ENCODE measurements at places on chromosomes 4 and X.

DNA sequence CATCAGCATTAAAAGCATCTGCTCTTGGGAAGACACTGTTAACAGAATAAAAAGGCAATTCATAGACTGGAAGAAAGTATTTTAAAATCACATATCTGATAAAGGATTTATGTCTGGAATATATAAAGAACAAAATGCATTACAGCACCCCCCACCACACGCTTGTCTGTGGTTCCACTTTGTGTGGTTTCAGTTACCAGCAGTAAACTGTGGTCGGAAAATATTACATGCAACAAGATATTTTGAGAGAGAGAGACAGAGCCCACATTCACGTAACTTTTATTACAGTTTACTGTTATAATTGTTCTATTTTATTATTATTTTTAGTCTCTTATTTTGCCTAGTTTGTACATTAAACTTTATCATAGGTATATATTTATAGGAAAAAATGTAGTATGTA lies 21.2 kb upstream of the PDE6B start:
- DNase-seq = no peak

DNA sequence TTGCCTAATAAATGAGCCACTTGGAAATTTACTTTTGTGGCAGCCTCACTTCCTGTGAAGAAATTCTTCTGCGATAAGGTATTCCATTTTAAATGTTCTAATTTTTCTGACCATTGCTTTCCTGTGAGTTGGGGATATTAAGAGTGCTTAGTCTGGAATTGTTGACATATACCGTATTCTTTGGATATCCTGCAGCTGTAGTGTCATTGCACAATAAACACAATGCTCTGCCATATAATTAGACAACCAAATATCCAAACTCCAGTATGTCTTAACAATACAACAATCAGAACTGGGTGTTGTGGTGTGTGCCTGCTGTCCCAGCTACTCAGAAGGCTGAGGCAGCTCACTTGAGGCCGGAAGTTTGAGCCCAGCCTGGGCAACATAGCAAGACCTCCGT lies 99.4 kb downstream of the LUZP4 start:
- no peak for DNase-seq

- no peak for DNase-seq
Measured at GRCh38 chr4:141301216-141301615, 80.5 kb downstream of the ZNF330 start.

DNA sequence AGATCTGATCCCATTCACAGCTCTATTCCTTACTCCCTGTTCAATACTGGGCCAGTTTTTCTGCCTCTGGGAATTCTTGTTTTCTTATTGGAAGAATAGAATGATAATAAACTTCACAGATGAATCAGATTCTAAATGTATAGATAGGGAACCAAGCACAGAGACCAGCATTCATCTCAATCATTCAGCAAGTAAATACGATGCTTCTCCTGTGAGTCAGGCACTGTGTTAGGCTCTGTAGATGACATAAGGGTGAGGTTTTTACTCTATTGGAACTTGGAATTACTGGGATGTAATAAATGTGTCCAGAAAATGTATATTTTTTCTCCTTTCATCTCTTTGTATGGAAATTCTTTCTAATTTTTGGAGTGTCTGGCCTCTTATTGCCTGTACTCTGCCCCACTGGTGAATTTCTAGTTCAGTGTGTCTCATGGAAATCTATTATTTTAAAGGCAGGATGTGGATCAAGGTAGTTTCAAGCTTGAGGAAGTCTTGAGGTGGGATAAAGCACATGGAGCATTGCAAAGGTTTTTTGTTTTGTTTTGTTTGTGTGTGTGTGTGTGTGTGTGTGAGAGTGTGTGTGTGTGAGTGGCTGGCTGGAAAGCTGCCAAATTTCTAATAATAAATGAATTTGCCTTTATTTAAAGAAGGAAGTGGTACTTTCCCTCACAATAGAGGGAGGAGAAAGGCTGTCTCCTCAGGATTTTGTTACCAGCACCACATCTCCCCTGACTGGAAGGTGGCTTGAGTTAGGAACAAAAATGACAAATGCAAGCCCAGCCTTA lies 117.9 kb upstream of the HS3ST1 start:
- no peak for DNase-seq

GRCh38 chr4:182192511-182193181 lies 50.6 kb upstream of the TENM3 start:
- no peak for DNase-seq

GRCh38 chrX:23902419-23902818 lies 5.3 kb downstream of the APOO start:
- DNase-seq = no peak

GRCh38 chr4:142917678-142918077 lies 71.6 kb upstream of the INPP4B start:
- no peak for DNase-seq

DNA sequence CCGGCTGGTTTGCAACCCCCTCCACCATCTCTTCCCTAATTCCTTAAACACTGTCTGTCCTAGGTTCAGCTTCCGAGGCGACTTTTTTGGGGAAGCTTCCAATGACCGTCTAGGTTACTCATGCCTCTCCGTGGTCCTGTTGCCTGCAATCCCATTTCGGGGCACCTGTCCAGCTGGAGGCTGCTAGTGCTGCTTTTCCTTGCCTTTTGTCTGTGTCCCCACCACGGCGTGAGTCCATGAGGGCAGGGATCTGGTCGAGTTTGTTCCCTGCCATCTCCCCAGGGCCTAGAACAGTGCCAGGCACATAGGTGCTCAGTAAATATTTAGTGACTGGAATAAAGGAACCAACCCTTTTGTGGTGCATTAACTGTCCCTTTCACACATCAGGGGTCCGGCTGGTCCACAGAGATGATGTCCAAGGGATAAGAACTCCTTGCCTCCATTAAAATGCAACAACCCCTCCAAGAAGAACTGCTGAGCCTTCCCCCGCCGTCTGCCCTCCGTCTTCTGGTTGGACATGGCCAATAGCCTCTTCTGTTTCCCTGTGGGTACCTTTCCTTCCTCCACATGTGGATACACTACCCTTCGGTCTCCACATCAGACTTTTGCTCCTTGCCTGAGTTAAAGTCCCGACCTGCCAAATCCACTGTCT lies 5.7 kb upstream of the SORCS2 start:
- DNase-seq = no peak

DNA sequence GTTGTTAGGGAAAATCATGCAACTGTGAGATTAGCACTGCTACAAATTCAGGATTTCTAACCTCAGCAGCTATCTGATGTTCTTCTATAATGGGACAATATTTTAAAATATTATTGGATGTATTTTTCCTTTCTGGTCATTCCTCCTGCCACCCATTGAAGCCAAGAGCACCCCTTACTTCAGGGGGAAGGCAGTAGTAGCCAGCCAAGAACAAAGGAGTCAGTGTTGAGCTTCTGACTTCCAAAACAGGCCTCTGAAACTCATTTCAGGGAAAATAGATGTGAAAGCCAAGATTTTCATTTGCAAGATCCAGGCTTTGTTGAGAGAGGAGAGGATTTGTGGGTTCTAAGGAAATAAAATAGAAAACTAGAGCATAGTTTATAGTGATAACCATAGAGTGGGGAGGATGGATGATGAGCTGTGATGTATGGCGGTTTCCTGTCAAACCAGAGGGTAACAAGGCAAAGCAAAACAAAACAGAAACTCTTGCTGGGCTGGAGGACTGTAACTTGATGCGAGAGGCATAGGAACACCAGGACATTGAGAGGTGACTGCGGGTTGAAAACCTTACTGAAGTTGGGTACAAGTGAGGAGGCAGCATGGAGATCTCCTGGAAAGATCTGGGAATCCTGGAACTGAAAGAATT lies 173.7 kb upstream of the LEF1 start:
- no peak for DNase-seq

- no peak for DNase-seq
Measured at GRCh38 chr4:72312032-72312650, 256.9 kb downstream of the ADAMTS3 start.

- no peak for DNase-seq
Measured at GRCh38 chr4:120771907-120772306, 150.6 kb downstream of the PRDM5 start.

GRCh38 chrX:138082251-138082650 lies 516.3 kb downstream of the ZIC3 start:
- DNase-seq = no peak

- no peak for DNase-seq
Measured at GRCh38 chr4:37322122-37322521, 77.6 kb downstream of the NWD2 start.

DNA sequence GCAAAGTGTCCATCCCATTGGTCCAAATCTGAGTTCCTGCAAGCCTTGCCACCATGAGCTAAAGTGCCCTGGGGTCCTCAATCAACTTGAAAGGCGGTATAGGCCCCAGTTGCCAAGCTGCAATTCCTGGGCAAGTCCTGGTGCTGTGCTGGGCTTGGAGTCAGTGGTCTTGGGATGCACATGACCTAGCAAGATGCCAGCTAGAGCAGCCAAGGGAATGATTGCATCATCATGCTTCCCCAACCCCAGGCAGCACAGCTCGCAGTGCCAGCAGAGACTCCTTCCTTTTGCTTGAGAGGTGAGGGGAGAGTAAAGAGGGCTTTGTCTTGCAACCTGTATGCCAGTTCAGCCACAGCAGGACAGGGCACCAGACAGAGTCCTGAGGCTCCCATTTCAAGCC lies 50.5 kb downstream of the KCNIP4 start:
- no peak for DNase-seq

DNA sequence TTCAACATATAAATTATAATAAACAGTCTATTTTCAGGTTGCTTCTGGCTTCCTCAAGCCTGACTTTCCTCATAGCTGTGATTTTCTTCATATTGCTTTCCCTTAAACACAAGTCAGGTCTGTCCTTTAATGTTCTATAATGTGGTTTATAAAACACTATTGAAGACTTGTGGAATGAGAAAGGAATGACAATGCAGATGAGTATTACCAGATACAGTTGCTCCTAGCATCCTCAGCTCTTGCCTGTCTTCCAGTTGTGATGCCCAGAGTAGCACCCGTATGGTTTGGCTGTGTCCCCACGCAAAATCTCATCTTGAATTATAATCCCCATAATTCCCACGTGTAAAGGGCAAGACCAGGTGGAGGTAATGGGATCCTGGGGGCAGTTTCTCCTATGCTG lies 265.7 kb upstream of the BOD1L1 start:
- no peak for DNase-seq

DNA sequence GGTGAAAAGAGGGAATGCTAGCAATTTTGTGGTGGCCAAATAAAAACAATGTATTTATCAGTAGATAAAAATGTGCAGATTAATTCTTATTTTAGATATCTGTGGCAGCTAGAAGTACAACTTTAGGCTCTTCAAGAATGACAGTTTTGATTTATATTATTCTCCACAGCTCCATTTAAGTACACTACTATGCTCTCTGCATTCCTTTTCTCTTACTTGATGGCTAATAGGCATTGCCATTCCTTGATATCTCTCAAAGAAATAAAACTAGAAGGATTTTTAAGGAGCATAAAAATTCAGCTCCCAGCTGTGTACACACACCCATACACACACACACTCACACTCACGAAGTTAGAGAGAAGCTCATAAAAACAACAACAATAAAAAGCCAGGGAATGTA lies 59.4 kb upstream of the H2AZ1 start:
- no peak for DNase-seq

DNA sequence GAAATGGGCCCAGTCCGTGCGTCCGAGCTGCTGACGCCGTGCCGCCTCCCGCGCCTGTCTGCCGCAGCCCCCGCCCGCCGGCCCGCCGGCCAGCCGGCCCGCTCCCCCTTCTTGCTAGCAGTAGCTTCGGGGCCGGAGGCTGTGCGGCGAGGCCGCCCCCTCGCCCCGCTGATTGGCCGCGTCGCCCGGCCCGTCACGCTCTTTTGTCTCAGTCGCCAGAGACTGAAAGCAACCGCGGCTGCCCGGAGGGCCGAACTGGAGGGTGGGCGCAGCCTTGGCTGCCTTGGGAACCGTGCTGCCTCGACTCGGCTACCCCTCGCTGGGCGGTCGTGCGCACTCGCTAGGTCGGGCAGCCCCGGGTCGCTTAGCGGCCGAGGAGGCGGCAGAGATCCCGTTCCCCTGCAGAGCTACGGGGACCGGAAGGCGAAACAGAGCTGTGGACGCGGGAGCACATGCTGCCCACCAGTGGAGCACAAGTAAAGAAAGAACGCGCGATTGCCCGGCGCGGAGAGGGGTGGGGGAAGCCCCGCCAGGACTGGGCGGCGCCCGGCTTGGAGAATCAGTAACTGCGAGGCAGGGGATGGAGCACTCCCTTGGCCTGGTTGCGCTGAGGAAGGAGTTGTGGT lies at the start of gene ZCCHC18:
Gene ZCCHC18 (plus strand): TSS at position 198 of the 626 bp plus-strand sequence. CDS start 1,589 bp downstream, outside the sequence.
- peak; percentile 40 for DNase-seq

- DNase-seq = no peak
Measured at GRCh38 chr4:142840516-142841123, 5.5 kb downstream of the INPP4B start.

DNA sequence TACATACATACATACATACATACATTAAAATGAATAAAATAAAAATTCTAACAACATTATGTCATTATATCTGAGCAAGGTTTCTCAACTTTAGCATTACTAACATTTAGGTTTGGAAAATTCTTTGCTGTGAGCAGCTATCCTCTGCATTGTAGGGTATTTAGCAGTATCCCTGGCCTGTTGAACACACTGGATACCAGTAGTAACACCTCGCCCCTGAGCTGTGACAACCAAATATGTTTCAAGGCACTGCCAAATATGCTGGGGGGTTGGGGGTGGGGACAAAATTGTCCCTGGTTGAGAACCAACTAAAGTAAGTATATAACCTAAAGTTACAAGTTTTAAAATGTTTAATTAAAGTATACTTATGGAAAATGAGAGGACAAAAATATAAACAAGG lies 860.9 kb upstream of the FTHL17 start:
- DNase-seq = no peak

DNA sequence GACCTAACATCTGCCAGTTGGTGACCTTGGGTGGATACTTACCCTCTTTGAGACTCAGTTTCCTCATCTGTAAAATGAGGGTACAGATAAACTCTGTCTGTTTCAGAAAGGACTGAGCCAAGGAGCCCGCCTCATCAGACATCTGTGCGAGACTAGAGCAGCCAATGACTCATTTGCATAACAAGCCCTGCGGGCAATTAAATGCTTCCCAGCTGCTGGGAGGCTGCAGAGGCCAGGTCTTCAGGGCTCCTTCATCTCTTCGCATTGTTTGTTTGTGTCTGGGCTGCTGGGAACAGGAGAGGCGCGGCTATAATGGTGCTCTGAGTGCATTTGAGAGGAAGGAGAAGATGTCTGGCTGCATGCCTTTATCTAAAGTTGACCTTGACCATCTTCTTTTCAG lies 85.0 kb downstream of the ADRA2C start:
- no peak for DNase-seq

DNA sequence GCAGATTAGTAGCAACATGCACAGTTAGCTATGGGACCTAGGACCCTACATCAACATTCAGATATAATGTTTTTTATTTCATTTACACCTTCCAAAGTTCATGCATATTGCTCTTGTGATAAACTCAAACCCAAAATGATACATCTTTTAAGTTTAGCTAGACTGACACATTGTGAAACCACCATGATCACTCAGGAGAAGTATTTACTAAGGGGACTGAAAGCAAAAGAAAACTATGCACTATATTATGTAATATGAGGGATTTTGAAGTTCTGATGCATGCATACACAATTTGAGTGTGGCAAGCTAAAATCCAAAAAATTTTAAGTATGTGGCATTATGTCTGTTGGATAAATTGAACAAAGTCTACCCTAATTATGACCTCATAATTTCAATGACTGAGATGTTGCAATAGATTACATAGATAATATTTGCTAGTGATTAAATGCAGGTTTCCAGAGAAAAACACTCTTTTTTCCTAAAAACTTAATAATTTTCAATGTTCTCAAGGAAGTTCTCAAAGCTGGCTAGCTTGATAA lies 914.8 kb upstream of the GRIA3 start:
- DNase-seq = no peak
